ENCODE measurements at places on chromosomes 7 and 10.

DNA sequence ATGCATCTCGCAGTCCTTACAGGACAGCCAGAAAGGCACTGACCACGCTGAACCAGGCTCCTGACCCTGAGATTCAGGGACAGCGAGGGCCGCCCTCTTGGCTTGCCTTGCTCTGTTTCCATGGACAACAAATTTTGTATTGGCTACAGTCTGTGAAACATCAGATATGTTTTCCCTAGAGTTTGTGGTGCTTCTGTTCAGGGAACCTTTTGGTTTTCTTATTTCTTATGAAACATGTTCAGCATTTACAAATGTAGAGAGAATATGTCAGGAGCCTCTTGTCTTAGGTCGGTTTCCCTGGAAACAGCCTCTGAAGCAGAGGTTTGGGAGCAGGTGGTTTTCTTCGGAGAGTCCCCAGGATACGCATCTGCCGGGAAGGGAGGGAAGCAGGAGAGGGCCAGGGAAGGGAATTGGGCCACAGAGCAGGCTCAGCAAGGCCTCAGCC, 260.1 kb downstream of the CCDC3 start:
- DNase-seq = no peak

GRCh38 chr10:123891144-123892071, at the start of gene CPXM2:
CPXM2 (minus strand) TSS chr10:123891807; CDS start chr10:123891659, 148 bp downstream.
- DNase-seq = no peak

- DNase-seq = no peak
Measured at GRCh38 chr10:36730316-36730715, 395.1 kb upstream of the ANKRD30A start.

GRCh38 chr7:81008901-81009300, 90.0 kb upstream of the SEMA3C start:
- DNase-seq = no peak

DNA sequence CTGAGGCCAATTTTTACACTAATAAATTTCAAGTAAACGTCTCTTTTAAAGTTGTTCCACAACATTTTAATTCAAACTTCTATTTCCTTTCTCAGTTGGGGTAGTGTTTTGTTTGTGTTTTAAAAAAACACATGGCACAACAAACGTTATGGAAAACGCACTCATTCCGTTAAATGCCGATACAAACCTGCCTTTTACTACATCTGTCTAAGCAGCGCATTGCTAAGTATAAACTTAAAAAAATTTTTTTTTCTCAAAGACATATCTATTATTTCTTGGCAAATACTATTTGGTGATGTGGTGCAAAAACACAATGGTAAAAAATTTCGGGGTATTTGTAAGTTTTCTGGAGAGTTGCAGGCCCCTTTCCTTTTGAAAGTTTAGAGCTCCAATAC, 1.4 kb downstream of the SKIDA1 start:
- DNase-seq = no peak

DNA sequence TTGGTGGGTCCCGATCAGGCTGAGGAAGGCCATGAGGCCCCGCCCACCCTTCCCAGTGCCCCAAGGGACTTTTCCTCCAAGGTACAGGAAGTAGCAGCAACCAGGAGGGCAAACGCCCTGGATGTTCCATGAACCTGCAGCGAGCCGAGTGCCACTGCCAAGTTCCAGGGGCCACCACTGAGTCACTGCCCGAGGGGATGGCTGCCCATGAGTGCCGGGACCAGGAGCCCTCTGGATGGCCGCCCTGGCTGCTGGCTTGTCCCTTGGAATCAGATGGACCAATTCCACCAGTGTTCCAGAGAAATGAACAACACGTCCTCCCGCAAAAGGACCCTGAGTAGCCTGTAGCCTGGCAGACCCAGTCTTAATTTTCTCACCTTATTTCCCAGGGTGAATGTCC, 74.2 kb downstream of the ZRANB1 start:
- DNase-seq = no peak

GRCh38 chr10:122033224-122033926, 44.4 kb downstream of the TACC2 start:
- no peak for DNase-seq

GRCh38 chr7:326273-326672, 36.3 kb downstream of the FOXL3 start:
- no peak for DNase-seq

DNA sequence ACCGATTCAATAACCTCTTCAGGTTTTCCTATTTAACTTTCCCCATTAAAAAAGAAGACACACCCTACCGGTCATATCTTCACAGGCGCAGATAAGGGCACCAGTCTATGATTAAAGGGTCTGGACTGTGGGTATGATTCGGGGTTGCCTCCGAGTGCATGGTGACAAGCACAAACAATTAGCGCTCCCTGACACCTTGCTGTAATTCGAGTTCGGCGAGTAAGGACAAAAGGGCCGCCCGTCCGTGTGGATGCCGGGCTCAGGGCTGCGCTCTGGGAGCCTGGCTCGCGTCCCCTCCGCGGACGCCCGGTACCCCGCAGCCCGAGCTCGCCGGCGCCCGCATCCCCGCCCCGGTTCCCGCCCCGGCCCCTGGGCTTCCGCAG, 111.9 kb upstream of the RHEB start:
- no peak for DNase-seq

DNA sequence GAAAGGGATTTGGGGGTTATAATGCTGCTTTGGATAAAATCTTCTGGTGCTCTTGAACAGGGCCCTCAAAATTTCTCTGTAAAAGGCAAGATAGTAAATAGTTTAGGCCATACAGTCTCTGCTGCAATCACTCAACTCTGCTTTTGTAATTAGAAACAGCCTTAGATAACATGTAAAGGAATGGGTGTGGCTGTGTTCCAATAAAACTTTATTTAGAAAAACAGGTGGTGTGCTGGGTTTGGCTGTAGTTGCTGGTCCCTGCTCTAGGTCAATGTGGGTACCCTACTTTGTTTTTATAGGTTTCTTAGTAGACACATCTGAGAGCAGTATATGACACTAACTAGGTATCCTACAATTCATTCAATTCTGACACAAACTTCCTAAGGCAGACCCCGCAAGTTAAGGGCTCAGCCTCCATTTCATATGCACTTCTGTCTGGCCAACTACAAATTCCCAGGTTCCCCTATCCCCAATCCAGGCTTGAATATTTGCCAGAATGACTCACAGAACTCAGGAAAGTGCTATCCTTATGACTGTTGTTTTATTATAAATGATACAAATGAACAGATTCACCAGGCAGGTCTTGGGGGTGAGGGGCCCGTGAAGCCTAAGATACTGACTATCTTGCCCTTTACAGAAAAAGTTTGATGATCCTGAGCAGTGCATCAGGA, 349.9 kb downstream of the RPS24 start:
- DNase-seq = no peak

- DNase-seq = no peak
Measured at GRCh38 chr10:124043310-124044142, 49.9 kb downstream of the CHST15 start.

DNA sequence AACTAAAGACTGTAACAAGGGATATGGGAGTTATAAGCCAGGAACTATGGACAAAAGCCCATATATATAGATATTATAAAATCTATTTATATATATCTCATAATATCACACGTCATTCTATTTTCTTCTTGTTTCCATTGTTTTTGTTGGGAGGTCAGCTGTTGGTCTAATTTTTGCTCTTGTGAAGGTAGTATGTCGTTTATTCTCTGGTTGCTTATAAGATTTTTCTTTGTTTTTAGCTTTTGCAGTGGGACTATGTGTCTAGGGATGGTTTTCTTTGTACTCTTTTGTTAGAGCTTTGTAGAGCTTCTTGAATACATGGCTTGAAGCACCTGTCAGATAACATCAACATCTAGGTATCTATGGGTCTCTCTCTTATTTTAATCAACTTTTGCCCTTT, 14.0 kb downstream of the ARL4A start:
- DNase-seq = no peak

DNA sequence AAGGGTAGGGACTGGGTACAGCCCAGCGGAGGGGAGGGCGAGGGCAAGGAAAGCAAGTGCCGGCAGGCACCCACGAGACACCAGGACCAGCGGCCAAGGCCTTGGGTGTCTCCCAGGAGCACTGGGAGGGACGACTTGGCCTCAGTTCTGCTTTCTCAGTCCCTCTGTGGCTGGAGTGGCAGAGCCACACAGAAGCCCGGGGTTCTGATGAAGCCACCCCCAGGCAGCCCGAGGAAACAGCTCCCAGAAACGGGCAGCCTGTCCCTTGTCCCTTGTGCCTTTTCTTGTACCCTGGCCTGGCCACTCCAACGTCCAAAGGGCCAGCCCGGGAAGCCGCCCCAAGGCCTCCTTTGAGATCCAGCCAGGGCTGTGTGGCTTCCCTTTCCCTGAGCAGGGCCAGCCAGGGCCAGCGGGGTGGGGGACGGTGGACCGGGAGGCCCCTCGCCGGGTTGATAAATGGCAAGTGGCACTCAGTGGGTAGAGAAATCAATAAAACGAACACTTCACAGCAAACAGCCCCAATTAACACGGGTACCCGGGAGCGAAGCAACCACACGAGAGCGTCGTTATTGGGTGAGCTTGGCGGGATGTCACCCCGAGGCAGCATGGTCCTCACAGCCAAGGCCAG, 69.8 kb upstream of the GNA12 start:
- no peak for DNase-seq

Data from stimulated activated CD4-positive, alpha-beta T cell treated with anti-CD3 and anti-CD28 coated beads, Interleukin-12 subunit alpha, Interleukin-12 subunit beta, amount 100 ng/mL, for 48 hours (primary cell).